Panc1 (cell line): ENCODE measurements at places on chromosomes 6 and 20.

DNA sequence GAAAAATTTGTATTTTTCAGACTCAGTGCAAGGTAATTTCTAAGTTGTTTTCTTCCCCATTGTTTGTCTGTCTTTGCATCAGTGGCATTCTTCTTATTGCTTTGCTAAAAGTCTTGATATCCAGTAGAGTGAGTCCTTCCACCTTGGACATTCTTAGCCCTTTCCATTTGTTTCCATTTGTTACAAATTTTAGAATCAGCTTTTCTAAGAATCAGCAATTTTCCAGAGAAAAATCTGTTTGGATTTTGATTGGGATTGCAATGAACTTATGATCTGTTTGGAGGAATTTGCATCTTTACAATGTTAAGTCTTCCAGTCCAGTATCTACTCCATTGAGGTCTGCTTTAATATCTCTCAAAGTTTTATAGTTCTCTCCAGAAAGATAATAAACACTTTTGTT is 36.4 kb downstream of the LRRN4 start:
- DNase-seq: no peak

GRCh38 chr6:124590001-124590400 is 372.2 kb upstream of the RNF217 start:
- DNase-seq: no peak

DNA sequence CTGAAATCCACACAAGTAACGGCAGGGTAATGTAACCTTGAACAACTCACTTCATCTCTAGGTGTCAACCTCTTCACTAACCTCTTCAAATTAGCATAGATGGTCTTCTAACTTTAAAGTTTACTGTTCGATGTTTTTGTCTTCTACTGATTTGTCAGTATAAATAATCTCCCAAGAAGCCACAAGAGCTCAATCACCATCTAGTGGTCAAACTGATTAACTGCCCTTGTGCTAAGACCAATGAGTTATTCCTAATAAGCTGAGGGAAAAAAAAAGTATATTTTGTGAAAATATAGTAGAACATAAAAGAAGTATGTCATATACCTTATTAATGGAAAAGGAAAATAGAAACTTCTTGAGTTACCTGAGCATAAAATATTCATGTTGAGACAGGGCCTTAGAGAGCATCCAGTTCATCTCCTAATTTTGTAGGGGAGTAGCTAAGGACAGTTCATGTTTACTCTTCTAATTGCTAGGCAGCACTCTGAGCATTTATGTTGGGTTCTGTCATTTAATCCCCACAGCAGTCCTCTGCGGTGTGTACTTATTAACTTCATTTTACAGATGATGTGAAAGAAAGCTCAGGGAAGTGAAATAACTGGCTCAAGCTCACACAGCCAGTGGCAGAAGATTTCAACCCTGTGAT is 317.1 kb downstream of the ESR1 start:
- peak; percentile 17 for DNase-seq

DNA sequence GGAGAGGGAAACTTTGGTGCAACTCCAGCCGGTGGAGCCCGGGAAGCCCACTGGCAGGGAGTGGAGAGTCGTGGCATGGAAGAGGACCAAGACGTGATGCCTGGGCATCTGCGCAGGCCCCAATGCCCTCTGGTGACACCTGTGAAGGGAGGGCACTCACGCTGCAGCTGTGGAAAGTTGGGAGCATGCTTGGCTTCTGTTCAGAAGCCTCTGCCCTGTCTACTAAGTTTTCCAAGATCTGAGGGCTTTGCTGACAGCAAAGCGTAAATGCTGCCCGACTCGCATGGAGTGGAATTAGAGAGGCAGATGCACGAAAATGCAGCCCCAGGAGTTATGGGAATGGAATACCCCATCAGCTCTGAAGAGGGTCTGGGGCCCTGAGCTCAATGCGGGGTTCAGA is 75.7 kb downstream of the SYNDIG1 start:
- DNase-seq: no peak

DNA sequence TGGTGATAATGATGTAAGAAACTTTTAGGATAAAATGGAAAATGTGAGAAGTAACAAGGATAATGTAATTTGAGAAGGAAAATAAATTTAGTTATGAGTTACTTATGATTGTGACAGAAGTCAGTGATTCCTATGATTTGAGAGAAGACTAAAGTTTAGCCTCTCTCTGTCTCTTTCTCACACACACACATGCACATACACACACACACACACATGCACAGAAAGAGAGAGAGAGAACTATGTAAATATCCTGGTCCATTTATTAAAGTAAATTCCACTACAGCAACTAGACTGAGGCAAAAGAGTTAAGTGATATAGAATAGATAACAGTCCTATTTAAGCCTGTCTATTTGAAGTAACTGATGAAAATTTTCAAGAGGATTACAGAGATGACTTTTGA is 375.2 kb downstream of the CD109 start:
- no peak for DNase-seq

GRCh38 chr20:53354314-53354713 is 239.3 kb downstream of the ZNF217 start:
- DNase-seq: no peak

DNA sequence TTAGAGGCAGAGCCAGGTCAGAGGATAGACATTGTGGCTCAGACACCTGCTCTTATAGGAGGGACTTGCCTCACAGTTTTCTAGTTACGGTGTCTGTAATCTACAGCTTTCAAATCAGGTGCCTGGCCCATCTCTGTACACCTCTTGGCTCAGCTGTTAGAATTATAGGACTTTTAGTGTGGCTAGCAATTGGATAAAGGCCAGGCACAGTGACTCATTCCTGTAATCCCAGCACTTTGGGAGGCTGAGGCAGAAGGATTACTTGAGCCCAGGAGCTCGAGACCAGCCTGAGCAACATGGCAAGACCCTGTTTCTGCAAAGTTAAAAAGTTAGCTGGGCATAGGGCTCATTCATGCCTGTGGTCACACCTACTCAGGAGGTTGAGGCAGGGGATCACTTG is 20.0 kb downstream of the BRPF3 start:
- DNase-seq: no peak

- no peak for DNase-seq
Observed at GRCh38 chr6:46098678-46099077, 31.1 kb upstream of the ENPP4 start.

DNA sequence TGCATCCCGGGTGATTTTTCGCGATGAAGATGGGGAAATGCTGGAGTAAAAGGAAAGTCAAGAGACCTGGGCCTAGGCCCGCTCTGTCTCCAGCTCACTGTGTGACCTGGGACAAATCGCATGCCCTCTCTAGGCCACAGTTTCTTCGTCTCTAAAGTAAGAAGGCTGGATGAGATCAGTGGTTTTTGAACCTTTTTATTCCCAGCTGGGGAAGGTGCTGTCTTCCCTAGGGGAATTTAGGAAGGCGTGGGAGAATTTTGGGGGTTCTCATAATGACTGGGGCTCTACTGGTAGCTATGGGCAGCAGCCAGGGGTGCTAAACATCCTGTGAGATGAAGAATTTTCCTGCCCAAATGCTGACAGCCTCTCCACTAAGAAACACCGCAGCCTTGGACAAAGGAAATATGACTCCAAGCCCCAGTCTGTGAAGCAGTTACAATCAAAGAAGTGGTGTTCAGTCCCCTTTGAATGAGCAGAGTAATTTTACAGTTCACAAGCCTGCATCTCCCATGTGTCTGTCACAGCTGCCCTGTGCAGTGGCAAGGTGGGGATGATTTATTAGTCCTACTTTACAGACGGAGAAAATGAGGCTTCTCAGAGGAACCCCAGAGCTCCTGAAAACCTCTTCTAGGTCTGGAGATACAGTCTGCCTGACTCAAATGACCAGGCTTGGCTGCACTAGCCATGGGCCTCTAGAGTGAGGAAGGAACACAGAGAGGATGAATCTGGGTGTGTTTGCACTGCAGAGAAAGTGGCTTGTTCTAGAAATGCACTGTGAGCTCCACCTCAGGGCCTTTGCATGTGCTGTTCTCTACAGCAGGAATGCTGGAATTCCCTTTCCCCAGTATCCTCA is 57.2 kb downstream of the RAB44 start:
- DNase-seq: no peak

- no peak for DNase-seq
Observed at GRCh38 chr6:11039040-11039439, 5.1 kb downstream of the ELOVL2 start.

- DNase-seq: no peak
Observed at GRCh38 chr6:129817821-129818220, 43.3 kb downstream of the TMEM244 start.

DNA sequence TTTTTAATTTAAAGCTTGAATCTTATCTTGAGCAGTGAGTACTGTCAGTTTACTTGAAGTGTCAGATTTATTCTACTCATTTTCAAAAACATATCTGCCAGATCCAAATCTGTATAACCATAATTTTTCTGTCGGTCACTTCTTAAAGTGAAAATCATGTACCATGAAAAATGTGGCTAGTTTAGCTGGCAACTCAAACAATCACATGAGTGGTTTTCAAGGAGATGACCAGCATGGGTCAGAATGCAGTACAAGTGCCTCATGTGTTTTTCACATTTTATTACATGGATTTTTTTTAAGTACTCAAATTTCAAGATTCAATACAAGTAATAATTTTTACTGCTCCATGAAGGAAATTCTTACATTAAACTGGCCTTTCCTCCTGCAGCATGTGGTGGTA is 11.0 kb upstream of the SAMD5 start:
- no peak for DNase-seq

DNA sequence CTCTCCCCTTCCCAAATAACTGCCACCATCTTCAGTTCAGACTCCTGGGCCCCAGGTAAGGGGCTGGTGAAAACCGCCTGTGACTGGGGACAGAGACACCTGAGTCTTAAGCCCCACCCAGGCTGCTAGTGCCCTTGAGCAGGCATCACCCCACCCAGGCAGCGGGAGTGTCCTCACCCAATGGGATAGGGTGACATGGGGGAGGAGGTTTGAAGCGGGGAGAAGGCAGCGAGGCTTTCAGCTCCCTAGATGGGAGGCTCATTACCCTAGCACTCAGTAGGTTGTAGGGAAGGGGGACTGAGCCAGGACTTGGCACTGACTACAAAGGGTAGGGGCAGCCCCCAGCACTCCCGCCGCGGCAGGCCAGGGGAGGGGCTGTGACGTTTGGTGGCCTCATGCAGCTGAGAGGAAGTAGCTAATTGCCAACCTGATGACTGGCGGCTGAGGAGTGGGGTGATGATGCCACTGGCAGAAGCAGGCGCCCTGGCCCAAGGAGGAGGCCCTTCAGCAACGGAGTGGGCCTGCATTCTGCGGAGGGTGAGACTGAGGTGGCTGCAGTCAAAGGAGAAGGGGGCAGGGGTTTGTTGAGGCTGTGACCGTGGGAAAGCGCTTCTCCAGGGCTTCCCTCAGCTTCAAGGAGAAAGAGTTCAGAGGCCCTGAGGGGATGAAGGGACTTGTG is 126.9 kb downstream of the MRPL14 start:
- DNase-seq: no peak

DNA sequence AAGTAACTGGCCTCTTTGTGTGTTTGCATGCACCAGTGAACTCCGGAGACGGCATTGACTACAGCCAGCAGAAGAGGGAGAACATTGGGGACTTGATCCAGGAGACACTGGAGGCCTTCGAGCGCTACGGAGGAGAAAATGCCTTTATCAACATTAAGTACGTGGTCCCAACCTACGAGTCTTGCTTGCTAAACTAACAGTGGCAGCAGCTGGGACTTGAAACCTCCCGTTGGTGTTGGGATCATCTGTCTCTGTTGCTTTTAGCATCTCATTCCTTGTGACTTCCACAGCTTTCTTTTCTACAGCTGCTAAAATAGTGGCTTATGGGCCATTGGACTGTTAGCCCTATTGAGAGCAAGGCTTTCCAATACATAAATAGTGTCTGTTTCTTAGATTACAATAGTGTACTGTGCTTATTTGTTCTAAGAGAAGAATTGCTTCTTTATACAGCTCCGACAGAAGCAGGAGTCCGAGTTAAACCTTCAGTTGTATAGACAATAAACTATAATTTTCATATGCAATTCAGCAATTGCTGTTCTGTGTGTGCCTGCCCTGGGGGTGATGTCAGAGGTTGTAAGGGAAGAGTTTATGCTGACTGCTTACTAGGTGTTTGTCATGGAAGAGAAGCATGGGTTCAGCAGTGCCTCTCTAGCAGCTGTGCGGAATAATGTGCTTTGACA is 99.6 kb upstream of the QKI start:
- DNase-seq: no peak

DNA sequence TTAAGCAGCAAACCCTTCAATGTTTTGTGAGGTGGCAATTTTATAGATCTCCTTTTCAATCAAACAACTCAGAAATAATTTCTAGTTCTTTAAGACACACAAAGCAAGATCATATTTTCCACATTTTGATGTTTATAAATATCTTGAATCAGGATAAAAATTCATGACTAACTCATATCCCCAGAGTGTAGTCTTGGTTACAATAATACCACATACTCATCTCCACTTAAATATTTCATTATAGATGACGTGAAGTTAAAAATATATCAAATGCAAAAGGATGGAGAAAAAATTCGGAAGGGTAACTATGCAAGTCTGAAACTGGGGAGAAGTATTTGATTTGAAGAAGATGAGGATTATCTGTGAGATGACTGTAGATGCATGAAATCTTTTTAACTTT is 59.8 kb upstream of the HIVEP1 start:
- DNase-seq: no peak

GRCh38 chr6:117481926-117482239 is 591 bp upstream of the DCBLD1 start:
- no peak for DNase-seq

GRCh38 chr6:130730600-130730999 is 96.6 kb upstream of the SMLR1 start:
- DNase-seq: no peak

GRCh38 chr6:110422444-110422822 is 7.1 kb upstream of the DDO start:
- no peak for DNase-seq

DNA sequence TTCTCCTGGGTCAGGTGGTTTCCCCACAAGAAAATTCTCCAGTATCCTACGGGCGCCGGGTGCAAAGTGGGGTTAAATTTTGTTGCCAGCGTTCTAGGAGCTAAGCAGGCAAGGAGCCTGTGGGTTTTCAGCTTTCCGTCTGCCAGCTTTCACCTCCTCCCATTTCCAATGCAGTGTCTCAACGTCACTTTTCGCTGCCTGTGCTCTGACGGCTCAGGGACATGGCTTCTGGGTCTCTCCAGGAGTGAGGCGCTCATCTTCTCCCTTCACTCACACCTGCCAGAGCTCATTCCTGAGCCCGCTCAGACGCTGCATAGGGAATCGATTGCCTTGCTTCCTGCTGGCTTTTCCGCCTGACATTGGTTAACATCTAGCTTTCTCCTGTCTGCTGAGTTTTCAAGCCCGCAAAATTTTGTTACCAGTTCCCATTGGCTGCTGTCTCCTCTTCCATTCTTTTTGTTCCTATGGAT is 7.3 kb upstream of the NAA20 start:
- no peak for DNase-seq

DNA sequence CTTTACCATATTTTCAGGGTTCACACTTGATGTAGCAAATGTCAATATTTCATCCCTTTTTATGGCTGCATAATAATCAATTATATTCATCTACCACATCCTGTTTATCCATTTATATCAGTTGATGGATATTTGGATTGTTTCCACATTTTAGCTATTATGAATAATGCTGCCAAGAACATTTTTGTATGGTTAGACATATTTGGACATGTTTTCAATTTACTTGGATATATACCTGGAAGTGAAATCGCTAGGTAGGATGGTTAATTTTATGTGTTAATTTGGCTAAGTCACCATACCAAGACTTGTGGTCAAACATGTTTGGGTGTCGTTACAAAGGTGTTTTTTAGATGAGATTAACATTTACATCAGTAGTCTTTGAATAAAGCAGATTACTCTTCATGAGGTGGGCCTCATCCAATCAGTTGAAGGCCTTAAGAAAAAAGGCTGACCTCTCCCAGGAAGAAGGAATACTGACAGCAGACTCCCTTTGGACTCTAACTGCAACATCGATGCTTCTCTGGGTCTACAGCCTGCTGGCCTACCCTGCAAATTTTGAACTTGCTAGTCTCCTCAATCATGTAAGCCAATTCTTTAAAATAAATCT is 196.5 kb downstream of the BACH2 start:
- DNase-seq: no peak
